Stimulated activated CD8-positive, alpha-beta memory T cell treated with anti-CD3 and anti-CD28 coated beads, Interleukin-4, amount 100 ng/mL, for 24 hours (primary cell): ENCODE measurements at places on chromosomes 3 and 15.

DNA sequence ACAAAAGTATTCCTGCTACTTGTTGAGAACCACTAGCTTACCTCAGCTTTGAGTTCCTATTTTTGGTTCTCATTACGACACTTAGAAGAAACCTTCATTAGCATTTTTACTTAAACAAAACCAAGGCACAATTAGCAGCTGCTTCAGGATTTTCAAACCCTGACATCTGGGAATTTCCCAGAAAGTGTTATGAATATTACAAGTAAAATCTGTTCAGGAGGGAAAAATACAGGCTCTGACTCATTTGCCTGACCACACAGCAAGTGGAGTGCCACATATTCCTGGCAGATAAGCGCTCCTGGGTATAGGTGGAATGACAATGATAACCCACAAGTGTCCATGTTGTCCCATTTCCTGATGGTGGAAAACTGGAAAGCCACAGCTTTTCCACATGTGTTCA lies 10.3 kb upstream of the RFTN1 start:
- no peak for DNase-seq

- no peak for DNase-seq
These were observed 21.4 kb upstream of the CCR9 start for GRCh38 chr3:45864760-45865519.

- no peak for DNase-seq
These were observed 140.2 kb downstream of the LPP start for GRCh38 chr3:188294113-188294512.

GRCh38 chr3:137641879-137642704 lies 122.0 kb upstream of the SOX14 start:
- no peak for DNase-seq

- DNase-seq, result no peak
These were observed 52.6 kb downstream of the NSUN3 start for GRCh38 chr3:94115482-94115881.

DNA sequence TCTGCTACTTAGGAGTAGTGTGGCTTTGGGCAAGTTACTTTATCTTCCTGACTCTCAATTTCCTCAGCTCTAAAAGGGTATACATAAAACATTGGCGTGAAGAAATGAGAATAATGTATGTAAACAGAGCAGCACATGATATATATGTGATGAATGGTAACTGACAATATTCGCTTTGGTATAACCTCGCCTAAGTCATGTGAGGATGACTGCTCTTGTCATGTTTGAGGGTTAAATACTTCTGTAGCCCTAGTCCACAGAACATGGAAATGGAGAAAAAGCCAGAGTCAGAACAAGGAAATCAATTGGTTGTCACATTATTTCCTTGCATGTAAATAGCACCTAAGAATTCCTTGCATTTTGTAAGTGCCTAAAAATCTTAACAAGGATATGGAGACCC lies 25.0 kb downstream of the CHP1 start:
- no peak for DNase-seq

DNA sequence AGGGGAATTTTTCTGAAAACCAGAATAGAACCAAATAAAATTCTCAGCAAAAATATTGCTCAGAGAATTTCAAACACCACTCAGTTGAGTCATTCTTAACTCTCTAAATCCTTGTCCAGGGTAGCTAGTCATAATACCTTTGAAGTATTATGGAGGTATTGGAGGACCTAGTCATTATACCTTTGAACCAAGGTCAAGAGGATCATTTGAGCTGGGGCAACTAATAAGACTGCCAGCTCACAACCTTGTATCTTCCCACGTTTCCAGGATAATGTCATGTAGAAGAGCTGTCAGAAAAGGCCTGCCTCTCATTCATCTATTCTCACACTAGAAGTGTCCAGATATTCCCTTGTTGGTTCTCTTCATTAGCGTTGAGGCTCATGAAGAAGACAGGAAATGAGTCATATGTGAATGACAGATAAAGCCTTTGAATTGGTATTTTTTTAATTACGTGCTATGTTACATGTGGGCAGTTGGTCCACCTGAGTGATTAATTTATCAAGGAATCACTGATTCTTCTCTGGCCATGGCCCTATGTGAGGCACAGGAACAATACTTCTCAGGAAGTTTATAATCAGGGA lies 48.3 kb downstream of the TOPAZ1 start:
- no peak for DNase-seq

GRCh38 chr3:147369661-147370123 lies 36.7 kb downstream of the ZIC4 start:
- no peak for DNase-seq

DNA sequence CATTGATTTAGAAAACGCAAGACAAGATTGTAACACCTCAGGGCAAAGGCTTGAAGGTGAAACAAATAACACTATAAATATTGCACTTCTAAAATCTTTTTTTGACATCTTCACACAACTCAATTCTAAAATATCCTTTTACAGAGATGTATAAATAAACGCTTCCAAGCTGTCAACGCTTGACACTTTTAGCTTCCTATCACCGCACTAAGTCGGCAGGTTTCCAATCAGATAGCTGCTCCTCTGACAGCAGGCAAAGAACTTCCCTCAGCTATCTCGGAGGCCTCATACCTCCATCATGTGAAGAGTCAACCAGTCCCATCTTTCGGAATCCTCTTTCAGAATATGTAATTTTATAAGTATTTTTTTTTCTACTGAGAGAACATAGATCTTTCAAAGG lies 71.0 kb downstream of the PCOLCE2 start:
- no peak for DNase-seq

- DNase-seq, result no peak
These were observed 48.6 kb downstream of the GAP43 start for GRCh38 chr3:115671761-115672455.

DNA sequence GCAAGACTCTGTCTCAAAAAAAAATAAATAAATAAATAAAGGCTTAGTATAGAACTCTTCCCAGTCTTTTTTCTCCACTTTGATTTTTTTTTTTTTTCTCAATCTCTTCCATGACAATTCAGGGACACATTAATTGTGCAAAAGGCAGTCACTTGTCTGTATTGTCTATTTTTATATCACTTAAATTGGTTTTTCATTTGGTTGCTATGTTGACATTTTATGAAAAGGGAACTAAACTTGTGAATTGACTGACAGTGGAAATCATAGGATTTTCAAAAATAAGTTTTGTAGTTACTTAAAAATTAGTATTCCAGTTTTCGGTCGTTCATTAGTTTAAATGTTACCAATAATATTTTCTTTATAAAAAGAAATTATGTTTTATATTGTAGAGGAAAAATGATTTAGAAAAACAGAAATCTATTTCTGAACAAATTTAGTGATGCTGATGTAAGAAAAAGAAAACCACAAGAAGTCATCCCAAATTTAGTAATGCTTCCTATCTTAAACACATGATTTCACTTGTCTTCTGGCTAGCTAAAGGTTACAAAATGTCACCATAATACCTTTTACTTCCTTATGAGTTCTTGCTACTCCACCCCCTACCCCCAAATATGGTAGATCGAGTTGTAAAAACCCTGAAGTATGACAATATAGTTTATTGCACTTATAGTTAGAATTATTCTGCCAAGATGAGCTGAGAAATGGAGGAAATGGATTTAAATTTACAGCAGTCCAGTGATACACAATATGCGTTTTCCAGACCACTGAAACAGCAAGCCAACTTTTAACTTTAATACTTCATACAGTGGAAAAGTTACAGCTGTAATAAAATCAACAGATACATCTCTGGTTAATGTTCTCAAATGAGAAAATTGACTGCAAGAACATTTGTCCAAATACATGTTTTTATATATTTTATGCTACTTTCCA lies 37.0 kb downstream of the PPARG start:
- no peak for DNase-seq

- no peak for DNase-seq
These were observed 24.4 kb downstream of the XXYLT1 start for GRCh38 chr3:195246581-195246995.

- DNase-seq, result no peak
These were observed 12.7 kb upstream of the AKAP13 start for GRCh38 chr15:85367741-85368140.

GRCh38 chr15:78266229-78266628 lies 1.9 kb downstream of the DNAJA4 start:
- no peak for DNase-seq

- DNase-seq, result no peak
These were observed 18.3 kb upstream of the MED12L start for GRCh38 chr3:151067158-151067557.

- no peak for DNase-seq
These were observed 101.1 kb upstream of the ICE2 start for GRCh38 chr15:60580073-60580472.

DNA sequence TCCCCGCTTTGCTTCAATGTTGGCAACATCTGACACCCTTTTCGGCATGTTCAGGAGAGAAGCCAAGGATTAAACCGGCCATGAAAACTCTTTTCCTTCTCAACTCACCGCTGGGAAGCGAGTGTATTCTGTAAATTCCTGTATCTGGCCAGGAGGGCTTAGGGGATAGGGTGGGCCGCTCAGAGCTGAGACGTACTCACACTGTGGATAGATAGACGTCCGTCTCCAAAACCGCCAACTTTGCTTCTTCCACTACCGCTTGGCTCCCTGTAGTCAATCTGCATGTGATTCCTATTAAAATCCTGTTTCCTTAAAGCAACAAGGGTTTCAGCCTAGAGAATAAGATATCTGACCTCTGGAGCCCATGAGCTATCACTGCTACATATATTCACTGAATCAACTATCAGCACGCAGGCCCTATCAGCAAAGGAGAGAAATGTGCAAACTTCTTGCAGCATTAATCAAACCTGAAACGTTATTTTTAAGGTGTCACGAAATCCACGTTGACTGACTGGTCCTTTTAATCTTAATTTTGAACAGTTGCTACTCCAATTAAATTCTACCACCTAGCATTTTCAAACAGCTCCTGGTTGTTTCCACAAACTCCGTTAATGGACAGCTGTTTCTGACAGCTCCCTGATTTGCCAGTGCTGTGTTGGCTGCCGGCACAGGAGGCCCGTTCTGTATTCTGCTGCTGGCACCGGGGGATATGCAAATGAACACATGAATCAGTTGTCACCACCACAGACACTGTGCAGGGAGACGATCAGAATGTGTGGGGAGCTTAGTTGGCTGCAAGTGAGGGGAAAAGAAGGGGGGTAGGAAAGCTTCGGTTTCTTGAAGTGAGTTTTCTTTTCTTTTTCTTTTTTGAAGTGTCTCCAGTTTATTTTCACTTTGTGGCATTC lies 438.9 kb upstream of the ARRDC4 start:
- no peak for DNase-seq

- no peak for DNase-seq
These were observed 188.2 kb downstream of the ZBTB20 start for GRCh38 chr3:114958930-114959329.

- DNase-seq, result no peak
These were observed 9.1 kb downstream of the PLXND1 start for GRCh38 chr3:129597087-129597999.

DNA sequence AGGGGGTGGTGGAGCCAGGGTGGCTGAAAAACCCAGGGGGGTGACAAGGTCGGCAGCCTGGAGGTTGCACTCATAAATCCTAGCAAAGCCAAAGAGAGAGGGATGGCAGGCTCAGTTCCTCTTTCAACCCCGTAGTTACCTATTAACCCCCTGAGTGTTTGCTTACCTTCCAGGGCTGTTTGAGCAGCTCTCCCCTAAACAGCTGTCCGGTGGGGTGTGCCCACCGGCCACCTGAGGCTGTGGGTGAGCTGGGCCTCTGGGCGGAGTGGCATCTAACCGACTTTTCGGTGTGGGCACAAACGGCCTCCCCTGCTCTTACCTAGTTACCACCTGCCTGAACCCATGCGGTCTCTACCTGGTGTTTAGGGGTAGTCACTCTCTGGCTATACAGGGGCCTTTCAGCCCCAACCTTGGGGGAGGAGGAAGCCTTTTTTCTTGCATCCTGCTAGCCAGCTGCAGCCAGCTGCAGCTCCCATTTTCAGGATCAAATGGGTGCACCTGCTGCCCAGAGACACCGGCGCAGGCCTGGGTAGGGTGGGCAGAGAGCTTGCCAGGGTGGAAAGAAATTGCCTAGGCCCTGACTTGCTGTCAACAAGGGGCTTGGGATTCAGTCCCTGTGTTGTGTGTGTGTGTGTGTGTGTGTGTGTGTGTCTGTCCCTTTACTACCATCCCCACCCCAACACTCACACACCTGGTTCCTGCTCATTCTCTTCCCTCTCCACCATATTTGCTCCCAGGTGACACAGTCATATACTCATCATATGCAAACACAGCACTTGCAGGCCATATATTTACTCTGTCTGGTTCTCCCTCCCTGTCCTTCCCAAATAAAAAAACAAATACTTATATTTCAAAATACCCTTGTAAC lies 3.7 kb downstream of the DLL4 start:
- no peak for DNase-seq

DNA sequence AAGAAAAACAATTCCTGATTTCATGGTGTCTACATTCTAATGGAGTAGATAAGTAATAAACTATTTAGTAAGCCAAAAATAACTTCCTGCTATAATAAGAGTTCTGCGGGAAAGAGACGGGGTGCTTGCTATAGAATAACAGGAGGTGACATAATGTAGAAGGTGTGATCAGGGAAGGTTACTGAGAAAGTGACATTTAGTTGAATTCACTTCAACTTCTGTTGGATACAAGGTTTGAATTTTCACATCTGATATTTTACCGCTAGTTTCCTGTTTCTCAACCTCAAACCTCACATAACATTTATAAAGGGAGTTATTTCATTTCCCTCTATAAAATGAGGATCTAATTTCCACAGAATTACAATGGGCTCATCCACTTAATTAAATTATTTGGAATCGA lies 102.3 kb upstream of the GBE1 start:
- DNase-seq, result no peak

DNA sequence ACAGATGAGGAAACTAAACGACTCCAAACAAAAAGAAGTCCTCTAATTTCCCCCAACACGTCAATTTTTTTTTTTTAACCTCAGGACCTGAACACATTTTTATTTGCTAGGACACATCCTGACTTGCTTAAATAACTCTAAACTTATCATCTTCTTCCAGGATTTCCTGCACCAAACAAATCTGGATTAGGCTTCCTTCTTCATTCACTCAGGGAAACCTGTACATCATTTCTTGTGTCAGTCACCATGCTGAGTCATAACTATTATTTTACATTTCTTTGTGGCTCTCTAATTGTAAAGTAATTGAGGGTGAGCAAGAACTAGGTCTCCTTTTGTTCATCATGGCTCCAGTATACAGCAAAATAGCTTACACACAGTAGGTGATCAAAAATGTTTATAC lies 433.4 kb upstream of the GBE1 start:
- no peak for DNase-seq

- DNase-seq, result no peak
These were observed 46.6 kb upstream of the CTSH start for GRCh38 chr15:78991476-78991875.

DNA sequence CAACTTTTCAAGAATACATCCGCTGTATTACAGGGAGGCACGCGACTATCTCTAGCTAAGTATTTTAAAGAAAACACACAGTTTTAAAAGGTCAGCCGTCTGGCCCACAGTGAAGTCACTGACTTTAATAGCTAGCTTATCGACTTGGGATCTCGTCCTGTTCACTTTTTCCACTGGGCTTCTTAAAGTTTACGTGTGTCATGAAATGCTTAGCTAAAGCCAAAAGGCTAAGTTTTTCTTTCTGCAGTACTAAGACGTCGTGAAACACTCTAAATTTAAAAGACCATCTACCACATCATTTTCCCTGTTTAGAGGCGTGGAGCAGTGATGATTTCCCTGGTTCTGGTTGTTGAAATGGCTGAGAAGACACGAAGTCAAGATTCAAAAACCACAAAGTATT lies 27.1 kb downstream of the LRIG1 start:
- no peak for DNase-seq

- DNase-seq, result no peak
These were observed 71.1 kb downstream of the LRRFIP2 start for GRCh38 chr3:37103103-37103808.

GRCh38 chr3:95738045-95738444 lies 1076.3 kb upstream of the EPHA6 start:
- no peak for DNase-seq
